ENCODE measurements at places on chromosomes 16 and 17.

DNA sequence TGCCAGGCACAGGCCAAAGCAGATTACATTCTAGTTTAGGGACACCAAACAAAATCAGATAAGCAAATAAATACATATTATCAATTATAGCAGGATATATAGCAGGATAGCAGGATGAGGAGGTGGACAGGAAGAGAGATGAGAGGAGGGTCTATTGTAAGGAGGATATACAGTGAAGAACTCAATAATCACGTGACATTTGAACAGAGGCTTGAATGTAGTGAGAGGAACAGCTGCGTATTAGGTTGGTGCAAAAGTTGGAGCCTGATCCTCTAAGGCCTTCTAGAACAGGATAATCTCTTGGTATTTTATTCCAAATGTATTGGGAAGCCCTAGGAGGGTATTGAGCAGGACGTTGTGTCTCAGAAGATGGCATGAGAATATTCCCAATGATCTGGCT is 136.7 kb downstream of the CYLD start:
- no peak for DNase-seq

GRCh38 chr16:21666772-21667171 is 3.0 kb downstream of the OTOA start:
- no peak for DNase-seq

GRCh38 chr17:13047011-13047606 is 29.3 kb upstream of the ELAC2 start:
- no peak for DNase-seq

DNA sequence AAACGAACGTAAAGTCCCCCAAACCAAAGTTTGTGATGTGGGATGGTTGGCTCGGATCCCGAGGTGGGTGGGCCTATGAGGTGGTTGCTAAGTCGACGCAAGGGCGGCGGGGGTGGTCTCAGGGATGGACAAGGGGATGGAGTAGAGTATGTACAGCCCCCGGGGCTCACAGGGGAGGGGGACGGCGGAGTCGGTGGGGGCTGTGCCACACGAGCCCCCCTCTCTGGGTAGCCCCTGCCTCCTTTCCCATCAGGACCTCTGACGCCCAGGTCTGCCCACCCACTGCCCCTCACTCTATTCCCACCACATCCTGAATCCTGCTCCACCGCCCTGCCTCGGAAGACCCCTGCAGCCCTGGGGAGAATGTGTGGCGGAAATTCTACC is 15.2 kb downstream of the IL34 start:
- no peak for DNase-seq

- no peak for DNase-seq
These were observed 62.2 kb downstream of the RNF213 start for GRCh38 chr17:80322864-80323263.

- DNase-seq = no peak
These were observed at the start of gene CHMP6 for GRCh38 chr17:80991645-80992076. Gene CHMP6, plus strand, starts transcription at chr17:80991841. Its CDS starts 78 bp downstream, at chr17:80991919.

DNA sequence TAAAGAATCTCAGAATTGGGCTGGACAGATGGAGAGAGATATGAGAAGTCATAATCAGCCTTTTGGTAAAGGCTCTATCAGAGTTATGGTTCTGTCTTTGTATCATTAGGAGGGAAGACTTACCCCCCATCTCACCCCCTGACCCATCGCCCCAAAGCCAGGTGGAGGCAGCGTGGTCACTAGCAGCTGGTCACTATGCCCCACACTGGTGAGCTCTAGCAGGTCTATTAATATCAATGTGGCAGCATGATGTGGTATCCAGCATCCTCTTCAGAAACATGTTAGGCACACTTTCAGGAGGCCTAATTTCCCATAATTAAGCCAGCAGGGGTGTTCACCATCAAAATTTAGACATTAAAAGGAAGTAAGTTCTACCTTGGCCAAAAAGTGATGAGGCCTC is 183.8 kb upstream of the COX10 start:
- DNase-seq = no peak

DNA sequence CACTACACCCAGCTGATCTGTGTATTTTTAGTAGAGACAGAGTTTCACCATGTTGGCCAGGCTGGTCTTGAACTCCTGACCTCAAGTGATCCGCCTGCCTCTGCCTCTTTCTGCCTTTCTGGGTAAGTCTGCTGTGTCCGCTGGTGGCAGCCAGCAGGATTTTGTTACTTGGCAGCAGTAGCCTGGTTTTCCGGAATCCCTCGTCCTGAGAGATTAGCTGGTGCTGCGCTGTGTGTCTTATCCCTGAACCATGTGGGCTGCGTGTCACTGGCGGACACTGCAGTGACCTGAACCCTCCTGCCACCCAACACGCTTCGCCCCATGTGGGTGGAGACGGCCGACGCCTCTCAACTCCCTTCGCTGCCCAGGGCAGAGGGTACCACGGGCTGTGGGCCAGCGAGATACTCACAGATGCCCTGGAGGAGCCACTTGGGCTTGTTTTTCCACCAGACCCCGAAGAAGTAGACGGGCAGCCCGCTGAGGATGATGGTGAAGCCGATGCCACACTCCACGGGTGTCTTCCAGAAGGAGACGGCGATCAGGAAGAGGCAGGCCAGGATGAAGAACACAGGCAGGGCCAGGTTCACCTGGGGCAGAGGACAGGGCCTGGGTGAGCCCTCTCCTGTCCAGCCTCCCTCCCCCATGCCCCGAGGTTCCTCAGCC is 35.2 kb downstream of the SLC7A5 start:
- DNase-seq = no peak

- DNase-seq = no peak
These were observed 15.9 kb downstream of the NARF start for GRCh38 chr17:82474223-82475010.
